Kidney tubule cell (primary cell): ENCODE measurements at places on chromosomes 12 and 14.

GRCh38 chr14:51979088-51979709 lies 10.1 kb upstream of the RTRAF start:
- peak; percentile 73 for DNase-seq

GRCh38 chr12:132305991-132306884 lies 23.2 kb downstream of the GALNT9 start:
- no peak for DNase-seq

GRCh38 chr14:92409043-92409442 lies 86.1 kb downstream of the SLC24A4 start:
- DNase-seq, result no peak

DNA sequence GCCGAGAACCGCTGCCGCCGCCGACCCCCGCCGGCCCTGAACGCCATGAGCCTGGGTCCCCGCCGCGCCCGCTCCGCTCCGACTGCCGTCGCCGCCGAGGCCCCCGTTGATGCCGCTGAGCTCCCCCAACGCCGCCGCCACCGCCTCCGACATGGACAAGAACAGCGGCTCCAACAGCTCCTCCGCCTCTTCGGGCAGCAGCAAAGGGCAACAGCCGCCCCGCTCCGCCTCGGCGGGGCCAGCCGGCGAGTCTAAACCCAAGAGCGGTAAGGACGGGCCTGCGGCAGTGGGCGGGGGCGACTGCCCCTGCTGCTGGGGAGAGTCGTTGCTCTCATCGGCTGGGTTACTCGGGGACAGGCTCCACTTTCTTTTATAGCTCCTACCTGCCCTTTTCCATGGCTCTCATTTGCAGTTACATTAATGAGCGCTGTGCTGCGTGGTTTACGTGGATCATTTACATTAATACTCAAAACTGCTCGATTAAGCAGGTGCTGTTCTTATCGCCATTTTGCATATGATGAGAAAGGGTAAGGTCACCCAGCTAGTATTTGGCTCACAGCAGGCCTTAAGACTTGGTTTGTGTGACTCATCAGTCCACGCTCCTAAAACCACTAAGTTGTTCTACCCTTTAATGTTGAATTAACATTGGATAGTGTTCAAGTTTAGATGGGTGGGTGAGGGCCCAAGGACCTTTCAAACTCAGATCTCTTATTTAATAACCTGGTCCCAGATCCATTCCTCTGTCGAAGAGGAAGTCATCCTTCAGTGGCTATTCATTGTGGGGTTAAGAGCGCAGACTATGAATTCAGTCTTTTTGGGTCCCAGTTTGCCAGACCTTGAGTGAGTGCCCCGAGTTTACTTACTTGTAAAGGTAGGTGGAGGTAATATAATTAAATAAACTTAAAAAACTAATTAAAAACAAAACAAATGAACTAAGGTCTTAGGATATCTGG lies 823 bp downstream of the RNF10 start:
- DNase-seq, result peak; percentile 79

- peak; percentile 68 for DNase-seq
Observed at GRCh38 chr14:68807148-68807600, 14.3 kb upstream of the ZFP36L1 start.

GRCh38 chr12:119699199-119699760 lies 31.3 kb downstream of the PRKAB1 start:
- peak; percentile 94 for DNase-seq

DNA sequence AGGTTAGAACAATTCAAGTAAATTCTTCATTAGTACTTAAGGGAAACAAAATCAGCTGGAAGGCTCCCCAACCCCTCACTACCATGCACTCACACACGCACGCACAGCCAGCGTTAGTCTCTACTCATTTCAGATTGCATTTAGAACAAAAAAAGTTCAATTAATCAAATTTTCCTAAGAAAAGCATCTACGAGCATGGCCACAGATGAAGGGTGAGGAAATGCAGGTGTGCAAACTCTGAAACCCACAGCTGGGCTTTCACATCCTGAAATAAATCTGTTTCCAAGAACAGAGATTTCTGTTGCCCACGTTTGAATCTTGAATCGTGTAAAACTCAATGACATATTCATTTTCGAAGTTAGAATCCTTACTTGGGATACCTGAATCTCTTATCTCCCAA lies 62.6 kb downstream of the SEL1L start:
- no peak for DNase-seq

GRCh38 chr12:87336814-87337336 lies 692.3 kb downstream of the C12orf50 start:
- DNase-seq, result no peak

DNA sequence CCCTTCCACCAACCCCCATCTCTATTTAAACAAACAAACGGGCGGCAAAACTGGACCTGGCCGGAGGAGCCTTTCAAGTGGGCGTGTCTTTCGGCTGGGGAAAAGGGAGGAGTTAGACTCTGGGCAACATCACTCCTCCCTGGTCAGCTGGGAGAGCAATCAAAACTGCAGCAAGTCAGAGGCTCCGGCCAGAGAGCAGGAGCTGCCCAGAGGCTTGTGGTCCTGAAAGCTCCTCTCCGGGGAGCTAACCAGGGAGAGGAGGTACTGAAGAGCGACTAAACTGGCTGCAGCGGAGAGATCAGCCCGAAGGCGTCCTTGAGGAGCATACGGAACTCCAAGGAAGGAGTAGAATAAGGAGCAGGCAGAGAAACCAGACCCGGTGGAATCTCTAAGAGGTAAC lies at the start of gene NEUROD4:
Gene NEUROD4 (plus strand): TSS at position 191 of the 400 bp plus-strand sequence. CDS start 6,466 bp downstream, outside the sequence.
- DNase-seq, result peak; percentile 74

GRCh38 chr14:71365361-71365760 lies 458.1 kb downstream of the PCNX1 start:
- no peak for DNase-seq

GRCh38 chr12:70254225-70254624 lies 11.0 kb downstream of the CNOT2 start:
- no peak for DNase-seq

DNA sequence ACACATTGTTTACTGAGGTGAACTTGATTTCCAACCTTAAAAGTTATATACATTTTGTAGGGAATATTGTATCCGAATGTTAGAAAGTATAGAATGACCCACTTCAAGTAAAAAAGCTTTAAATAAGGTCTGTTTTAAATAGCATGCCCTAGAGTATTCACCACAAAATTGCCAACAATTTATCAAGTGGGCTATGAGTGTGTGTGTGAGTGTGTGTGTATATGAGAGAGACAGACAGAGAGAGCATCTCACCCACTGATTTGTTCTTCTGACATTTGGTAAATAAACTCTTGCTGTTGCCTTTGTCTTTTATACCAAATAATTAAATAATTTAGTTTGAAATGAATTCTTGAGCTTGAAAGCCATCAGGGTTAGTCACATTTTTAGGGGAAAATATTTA lies 29.8 kb upstream of the RAP1B start:
- no peak for DNase-seq

- DNase-seq, result no peak
Observed at GRCh38 chr12:267581-268482, 5.2 kb upstream of the SLC6A13 start.

DNA sequence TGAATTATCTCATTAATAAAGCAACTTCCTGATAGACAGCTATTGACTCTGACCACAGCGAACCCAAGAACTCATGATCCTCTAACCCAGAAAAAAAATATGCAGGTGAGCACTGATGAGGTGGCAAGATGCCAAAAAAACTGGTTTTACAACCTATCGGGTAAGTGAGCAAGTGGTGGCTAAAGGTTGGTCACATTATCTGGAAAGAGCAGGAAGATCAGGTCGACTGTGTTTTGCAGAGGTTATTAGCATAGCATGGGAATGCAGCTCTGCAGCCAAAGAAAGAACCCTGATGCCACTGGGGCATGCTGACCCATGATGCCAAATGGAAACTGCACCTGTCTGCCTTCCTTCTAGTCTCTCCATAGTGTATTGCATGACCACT lies 23.5 kb downstream of the BHLHE41 start:
- DNase-seq, result peak; percentile 81

- no peak for DNase-seq
Observed at GRCh38 chr12:129089576-129089975, 236.3 kb downstream of the GLT1D1 start.

DNA sequence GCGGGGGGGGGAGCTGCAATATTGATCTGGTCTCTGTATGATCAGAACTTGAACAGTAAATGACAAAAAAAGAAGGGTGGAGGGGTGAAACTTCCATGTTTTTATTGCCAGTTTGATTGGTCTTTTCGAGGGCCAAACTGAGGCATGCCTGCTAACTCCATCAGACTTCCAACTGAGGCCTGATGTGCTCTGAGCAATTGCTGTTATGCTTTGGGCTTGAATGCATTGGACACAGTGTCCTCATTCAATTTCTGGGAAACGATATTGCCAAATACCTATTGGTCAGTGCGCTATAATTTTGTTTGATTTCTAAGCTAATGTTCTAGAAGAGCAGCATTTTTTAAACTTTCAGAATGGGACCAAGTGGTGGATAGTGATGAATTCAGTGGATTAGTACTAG lies 2.1 kb upstream of the SLC38A2 start:
- no peak for DNase-seq

- DNase-seq, result peak; percentile 28
Observed at GRCh38 chr14:65169351-65169750, 67.0 kb upstream of the MAX start.

- no peak for DNase-seq
Observed at GRCh38 chr12:26192142-26192541, 3.2 kb upstream of the SSPN start.

DNA sequence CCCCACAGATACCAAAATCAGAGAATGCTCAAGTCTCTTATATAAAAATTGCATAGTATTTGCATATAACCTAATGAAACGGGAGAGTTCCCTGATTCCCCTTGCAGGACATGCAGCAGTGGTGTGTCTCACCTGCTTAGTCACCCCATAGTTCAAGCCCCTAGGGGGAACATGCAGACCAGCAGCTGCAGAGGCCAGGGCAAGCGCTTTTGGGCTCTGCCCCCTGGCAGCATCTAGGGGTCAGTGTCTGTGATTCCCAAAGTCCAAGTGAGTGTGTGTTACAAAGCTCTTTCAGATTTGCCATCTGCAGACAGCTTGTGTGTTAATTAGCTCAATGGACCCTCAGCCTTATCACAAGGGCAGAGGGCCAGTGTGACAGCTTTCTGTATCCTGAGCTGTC lies 110.1 kb downstream of the DNAI7 start:
- DNase-seq, result no peak
